ENCODE measurements at places on chromosomes 3 and 15.

DNA sequence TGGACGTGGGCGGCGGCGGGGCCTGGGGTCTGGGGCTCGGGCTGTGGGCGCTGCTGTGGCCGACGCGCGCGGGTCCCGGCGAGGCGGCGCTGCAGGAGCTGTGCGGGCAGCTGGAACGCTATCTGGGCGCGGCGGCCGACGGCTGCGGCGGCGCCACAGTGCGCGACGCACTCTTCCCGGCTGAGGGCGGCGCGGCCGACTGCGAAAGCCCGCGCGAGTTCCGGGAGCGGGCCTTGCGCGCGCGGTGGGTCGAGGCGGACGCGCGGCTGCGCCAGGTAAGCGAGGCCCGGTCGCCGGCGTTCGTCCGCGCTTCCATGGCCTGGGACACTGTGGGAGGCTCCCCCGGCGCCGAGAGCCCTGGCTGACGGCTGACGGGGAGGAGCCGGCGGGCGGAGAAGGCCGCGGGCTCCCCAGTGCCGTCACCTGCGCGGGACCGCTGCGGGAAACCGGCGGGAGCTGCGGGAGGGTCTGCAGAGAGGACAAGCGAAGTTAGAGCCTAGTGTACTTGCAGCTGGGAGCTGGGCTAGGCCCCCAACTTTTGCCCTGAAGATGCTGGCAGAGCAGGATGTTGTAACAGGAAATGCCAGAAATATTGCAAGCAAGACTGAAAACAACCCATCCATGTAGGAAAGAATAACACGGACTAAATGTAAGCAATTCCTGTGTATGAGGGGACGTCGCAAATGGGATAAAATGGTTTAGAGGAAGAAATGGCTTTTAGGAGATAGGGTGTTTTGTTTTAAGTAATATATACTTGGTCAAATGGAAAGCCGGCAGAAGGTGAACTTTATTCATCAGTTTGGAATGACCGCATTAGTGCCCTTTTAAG is 847 bp downstream of the WHAMM start:
- DNase-seq: no peak

DNA sequence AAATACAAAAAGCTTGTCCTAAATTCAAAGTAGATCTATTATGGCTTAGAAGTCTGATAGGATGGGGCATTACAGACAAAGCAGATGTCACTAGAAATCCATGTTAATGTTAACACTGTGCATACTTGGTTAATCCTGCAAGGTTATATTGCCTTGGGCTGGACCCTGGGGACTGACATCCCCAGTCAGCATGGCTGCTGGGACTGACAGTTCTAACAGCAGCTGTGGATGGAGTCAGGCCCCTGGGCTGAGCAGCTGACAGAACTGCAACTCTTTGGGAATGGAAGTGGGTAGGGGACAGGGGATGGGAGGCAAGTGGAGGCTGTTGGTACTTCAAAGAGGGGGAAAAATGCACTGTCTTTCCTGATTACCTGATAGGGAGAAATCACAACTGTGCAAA is 7.5 kb downstream of the P2RY1 start:
- no peak for DNase-seq

DNA sequence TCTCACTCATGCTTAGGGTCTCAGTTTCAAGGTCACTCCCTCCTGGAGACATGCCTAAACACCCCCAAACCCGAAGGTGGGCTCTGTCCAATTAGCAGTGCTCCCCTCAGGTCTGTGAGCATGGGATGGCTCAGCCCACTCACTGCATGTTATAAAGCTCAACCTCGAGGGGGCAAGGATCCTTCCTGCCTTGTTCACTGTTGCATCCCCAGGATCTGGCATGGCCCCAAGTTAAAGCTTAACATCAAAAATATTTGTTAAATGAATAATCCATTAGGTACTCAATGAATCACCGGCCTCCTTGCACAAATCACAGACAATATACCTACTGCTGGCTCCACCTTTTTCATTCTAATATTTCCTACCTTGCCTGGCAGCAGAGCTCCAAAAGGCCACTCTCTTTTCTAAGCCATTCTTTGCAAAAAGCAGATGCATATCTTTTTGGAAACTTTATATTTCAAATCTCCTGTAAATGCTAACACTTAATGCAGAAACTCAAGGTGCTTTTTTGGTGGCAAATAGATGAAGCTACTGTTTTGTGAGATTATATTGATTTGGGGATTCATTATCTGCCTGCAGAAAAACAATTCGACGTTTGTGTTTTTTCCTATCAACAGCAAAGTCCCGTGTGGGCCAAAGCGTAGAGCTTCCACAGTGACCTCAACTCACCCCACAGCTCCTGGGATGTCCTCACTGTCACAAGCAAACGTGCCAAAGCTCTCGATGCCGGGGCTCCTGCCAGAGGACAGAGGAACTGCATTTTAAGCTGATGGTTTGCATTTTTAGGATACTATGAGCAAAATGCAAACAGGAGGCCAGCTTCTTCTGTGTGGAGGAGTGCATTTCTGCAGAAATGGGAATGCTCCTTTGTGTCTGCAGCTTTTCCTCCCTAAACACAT is 35.4 kb downstream of the PCOLCE2 start:
- no peak for DNase-seq

GRCh38 chr3:50658416-50658815 is 16.3 kb upstream of the DOCK3 start:
- no peak for DNase-seq

- no peak for DNase-seq
Observed at GRCh38 chr15:23033979-23034378, 5.4 kb downstream of the TUBGCP5 start.

- DNase-seq: no peak
Observed at GRCh38 chr15:42206406-42206805, 1.7 kb downstream of the VPS39 start.

- DNase-seq: peak; percentile 26
Observed at GRCh38 chr15:26260517-26261133, 397.5 kb upstream of the ATP10A start.

GRCh38 chr3:177647341-177647740 is 450.1 kb upstream of the TBL1XR1 start:
- no peak for DNase-seq

DNA sequence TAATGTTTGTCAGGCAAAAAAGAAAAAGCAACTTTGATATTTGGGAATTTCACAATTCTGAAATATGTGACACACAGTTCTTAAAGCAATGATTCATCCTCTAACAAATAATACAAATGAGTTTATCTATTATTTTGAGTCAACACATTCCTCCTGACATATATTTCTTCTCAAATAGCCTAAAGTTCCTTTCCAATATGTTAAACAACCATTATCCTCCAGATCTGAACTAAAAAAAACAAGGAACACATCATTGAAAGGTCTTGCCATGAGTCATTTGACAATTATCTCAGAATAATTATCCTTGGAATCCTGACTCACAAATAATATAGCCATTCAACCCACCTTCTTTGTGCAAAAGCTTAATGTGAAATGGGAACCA is 208.7 kb upstream of the CDIN1 start:
- no peak for DNase-seq

- DNase-seq: no peak
Observed at GRCh38 chr15:58842713-58843396, 71.8 kb downstream of the MINDY2 start.

DNA sequence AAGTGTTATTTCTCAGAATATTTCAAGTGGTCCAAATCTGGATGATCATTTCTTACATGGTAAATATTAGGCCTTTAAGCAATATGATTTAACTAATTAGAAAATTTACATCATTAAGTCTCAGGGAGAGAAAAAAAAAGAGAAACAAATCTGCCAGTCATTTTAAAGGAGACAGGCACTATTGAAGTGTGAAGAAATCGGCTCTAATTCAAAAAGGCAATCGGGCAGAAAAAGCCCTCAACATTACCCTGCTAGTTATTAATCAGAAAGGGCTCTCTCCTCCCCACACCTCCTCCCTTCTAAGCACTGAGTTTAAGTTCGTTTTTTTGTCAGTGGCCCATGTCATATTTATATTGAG is 215.9 kb downstream of the MEIS2 start:
- no peak for DNase-seq

DNA sequence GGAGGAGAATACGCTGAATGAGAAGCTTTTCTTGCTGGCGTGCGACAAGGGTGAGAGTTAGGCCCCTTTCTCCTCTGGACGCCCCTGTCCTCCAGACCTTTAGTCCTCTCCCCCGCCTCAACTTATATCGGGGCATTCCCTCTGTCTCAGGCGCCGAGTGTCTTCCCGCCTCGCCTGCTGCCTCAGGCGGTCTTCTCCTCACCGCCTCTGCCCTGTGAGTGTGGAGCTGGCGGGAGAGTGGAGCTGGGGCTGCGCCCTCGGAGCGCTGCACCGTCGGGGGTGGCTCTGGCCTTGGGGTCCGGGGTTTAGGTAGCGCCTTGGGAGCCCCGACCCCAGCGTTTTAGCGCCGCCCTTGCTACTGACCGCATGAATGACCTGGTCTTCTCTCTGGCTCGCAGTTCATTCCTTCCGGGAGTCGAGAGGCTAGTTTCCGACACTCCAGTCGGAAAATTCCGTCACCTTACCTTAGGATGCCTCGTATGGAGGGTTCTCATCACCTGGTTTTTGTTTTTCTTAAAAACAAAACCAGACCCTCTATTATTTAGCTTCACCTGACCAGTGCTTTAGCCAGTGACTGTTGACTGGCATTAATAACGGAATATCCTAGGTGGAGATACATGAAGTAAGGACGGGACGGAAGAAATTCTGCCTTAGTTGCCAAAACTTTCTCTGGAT is 985 bp downstream of the TRPC1 start:
- DNase-seq: no peak

DNA sequence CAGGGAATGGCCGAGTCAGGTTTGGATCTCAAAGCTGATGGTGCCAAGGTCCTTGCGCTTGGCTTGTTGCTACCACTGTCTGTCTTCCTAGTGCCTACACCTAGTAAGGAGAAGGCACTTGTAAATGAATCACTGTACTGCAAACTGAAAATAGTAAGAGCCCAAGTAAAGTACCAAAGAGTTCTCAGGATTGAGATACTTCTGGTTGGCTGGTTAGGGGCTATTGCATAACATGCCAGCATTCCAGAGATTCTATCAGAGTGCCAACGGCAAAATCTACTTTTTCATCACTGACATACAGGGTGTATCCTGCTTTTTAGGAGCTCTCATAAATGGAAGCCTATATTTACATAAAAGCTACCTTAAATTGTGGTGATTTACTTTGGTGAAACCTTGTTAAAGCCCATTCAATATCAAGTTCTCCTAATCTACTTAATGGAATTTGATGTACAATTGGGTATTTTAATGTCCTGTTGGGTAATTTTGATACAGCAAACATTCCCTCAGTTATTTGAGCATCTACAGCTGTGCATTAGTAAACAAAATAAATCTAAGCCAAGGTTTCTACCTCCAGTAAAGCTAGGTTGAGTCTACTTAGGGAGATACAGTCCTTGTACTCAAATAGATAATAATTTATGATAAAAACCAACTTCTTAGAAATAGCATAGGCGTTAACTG is 30.7 kb upstream of the CHD2 start:
- DNase-seq: no peak

DNA sequence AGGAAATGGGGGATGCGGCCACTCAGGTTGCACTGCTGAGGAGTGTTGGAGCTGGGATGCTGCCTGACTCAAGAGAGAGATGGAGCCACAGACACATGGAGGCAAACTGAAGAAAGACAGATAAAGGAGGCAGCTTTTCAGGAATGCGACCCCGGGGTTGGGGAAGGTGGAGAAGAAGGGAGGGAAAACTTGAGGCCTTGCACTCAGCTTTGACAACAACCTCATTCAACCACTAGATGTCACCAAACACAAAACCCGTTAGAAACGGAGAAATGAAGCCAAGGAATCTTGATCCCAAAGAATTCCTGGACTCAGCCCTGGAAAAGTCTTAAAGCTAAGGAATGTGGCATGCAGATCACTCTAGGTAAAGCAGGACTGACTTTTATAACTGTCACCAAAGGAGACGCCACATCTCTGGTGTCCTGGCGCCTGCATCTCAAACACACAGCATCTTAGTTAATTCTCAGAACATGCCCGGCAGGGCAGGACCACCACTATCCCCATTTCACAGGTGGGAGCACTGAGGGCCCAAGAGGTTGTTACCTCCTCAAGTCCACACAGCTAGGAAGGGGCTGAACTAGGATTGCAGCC is 59.6 kb upstream of the LMCD1 start:
- DNase-seq: peak; percentile 3

- no peak for DNase-seq
Observed at GRCh38 chr3:147816752-147817151, 407.6 kb downstream of the ZIC1 start.

DNA sequence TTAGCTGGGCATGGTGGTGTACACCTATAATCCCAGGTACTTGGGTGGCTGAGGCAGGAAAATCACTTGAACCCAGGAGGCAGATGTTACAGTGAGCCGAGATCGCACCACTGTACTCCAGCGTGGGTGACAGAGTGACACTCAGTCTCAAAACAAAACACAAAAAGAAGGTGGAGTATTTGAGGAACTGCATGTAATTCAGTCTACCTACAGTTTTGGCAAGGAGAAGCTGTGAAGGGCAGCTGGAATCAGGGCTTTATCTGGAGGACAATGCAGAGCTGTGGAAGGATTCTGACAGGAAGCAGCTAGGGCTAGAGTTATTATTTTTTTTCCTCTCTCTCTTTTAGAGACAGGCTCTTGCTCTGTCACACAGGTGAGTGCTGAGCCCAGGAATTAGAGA is 6.8 kb downstream of the H1-8 start:
- peak; percentile 29 for DNase-seq

DNA sequence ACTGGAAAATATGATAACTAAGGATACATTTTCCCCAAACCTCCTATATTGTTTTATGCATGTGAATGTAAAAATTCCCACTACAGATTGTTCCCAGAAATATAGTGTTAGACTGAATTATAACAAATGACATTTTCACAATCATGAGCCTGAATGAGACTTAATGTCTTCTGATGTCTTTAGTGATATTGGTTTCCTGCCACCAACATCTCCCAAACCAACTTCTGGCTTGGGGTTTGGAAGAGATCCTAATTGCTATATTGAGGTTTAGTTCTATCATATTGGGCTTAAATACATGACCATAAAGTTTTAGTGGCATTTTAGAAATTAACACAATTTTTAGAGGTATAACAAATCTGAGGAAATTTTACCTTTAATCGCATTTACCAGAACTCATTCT is 445.3 kb upstream of the CCDC54 start:
- no peak for DNase-seq

DNA sequence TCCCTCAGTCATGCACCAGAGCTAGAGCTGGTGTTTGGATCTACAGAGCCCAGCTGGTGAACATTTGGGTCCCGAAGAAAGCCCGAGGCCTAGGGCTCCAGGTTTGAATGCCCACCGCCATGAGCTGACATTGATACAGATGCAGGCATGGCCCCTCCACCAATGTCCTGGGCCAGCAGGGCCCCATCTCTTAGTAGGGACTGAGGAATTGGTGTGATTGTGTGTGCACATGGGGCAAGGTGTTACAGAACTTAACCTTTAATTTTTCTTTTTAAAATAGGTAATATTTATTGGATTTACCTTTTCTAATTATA is 11.0 kb downstream of the PODXL2 start:
- no peak for DNase-seq

DNA sequence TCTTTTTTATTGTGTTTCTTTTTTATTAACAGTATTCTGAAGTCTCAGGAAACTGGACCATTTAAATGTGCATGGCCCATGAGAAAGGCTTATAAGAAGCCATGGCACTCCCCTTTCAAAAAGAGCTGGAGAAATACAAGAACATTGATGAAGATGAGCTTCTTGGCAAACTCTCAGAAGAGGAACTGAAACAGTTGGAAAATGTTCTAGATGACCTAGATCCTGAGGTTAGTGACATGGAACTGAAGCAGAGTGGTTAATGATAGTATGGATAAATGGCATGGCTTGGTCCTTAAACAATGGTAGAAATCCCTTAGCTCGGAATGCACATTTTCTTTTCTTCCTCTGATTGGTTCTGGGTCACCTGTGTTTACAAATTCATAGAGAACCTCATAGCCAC is 14.9 kb downstream of the TMOD2 start:
- DNase-seq: no peak

All from HL-60 (cell line).